ENCODE measurements at places on chromosomes 16 and 17. TPM values are rescaled to one million over a fixed set of nuclear protein-coding genes. Genes with fewer than 3 reads are reported as not detected.

Gene VAT1L
- total RNA-seq = 2.3 TPM

Gene PRSS22
- total RNA-seq = not detected

Gene CTRB2
- total RNA-seq = 0.26 TPM

Gene UNK
- total RNA-seq = 18.8 TPM

Gene NPIPB6
- total RNA-seq = 2.0 TPM

Gene TBC1D3K
- not detected for total RNA-seq

Gene CPHXL2
- total RNA-seq = not detected

Gene STH
- not detected for total RNA-seq

Gene CX3CL1
- total RNA-seq = 0.13 TPM

Gene MT1E
- total RNA-seq = not detected

Gene SLC38A8
- not detected for total RNA-seq

Gene PRAC1
- not detected for total RNA-seq

Gene C16orf46
- total RNA-seq = 0.96 TPM

Gene EVI2A
- total RNA-seq = 2.1 TPM

All from A375 (cell line).